Activated naive CD4-positive, alpha-beta T cell treated with anti-CD3 and anti-CD28 coated beads, Interleukin-2, amount 50 U/mL, for 72 hours (primary cell): ENCODE measurements at places on chromosomes 6 and 20.
A peak's percentile ranks its signal among the peaks of the same experiment; 100 is the strongest.

DNA sequence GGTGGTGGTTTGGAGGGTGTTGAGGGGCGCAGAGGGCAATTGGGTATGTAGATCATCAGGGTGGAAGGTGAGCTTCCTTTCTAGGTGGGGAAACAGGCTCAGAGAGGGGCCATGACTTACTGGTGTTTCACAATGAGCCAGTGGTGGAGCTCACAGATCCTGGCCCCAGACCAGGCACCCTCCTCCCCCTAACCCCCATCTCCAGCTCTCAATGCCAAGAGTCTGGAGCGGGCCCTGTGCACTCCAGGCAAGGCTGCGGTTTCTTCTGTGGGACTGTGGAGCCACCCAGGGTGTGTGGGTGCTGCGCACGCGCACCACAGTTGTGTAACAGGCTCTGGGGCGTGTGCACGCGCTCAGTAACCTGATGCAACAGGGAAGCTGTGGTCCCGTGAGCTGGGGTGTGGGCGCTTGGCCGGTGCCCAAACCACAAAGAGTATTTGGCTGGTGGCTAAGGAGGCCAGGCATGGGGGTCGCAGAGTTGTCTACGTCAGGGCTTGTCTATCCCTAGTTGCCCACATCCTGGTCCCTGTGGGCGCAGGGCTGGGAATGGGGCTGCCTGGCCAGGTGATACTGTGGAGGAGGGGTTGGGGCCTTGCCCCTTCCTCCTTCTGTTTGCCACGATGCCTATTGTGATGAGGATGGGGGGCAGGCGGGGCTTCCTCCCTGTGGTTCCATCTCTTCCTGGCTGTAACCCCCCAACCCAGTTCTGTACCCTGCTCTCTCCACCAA is 37.5 kb upstream of the MRPS18A start:
- DNase-seq: peak; percentile 67

GRCh38 chr6:159487636-159488035 is 205.4 kb downstream of the SOD2 start:
- DNase-seq: no peak

GRCh38 chr6:119495230-119495683 is 145.7 kb upstream of the MAN1A1 start:
- no peak for DNase-seq

DNA sequence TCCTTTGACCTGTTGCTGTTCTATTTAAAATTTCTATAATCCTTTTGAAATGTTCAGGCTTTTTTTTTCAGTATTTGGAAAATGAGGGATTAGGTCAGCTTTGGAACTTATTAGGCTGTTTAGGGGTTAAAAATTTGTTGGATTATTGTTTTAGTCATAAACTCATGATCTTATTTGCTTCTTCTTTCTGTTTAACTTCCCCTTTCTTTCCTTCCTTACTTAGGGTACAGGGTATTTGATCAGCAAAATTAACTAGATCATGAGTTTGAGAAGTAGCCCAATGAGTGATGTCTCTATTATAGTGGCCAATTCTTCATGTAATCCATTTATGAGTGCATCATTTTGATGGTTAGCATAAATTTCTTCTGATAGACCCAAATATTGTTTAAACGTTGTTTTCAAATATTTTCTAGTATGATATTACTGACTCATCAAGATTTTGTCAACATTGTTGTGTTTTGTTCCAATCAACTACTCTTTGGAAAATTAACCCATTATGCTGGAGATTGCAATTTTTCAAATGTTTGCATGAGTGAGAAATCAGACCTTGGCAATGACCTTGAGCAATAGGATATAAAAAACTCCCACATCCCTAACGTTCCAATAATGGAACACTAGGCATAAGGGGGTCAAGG is 94.4 kb downstream of the OTOR start:
- no peak for DNase-seq

- no peak for DNase-seq
These were observed 226.6 kb downstream of the TFAP2C start for GRCh38 chr20:56855708-56856107.

DNA sequence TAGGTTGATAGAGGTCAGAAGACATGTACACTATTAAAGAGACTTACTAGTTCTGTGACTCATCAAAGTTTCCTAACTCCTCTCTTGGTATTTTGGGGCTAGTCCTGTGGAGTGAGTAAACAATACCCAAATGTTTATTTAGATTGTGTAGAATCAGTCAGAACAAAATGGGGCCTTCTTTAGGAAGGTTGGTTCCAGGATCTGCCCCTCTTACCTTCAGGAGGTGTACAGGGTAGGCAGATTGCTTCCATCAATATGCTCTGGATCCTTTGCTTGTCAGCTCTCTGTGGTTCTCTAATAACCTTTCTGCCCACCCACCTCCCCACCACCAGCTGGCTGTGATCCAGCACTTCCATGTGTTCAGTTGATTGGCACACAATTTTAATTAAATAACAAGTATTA is 107.0 kb downstream of the POPDC3 start:
- DNase-seq: no peak

GRCh38 chr6:128601060-128601459 is 80.7 kb upstream of the PTPRK start:
- DNase-seq: no peak

- DNase-seq: no peak
These were observed 7.6 kb upstream of the BTN3A3 start for GRCh38 chr6:26432627-26433201.

DNA sequence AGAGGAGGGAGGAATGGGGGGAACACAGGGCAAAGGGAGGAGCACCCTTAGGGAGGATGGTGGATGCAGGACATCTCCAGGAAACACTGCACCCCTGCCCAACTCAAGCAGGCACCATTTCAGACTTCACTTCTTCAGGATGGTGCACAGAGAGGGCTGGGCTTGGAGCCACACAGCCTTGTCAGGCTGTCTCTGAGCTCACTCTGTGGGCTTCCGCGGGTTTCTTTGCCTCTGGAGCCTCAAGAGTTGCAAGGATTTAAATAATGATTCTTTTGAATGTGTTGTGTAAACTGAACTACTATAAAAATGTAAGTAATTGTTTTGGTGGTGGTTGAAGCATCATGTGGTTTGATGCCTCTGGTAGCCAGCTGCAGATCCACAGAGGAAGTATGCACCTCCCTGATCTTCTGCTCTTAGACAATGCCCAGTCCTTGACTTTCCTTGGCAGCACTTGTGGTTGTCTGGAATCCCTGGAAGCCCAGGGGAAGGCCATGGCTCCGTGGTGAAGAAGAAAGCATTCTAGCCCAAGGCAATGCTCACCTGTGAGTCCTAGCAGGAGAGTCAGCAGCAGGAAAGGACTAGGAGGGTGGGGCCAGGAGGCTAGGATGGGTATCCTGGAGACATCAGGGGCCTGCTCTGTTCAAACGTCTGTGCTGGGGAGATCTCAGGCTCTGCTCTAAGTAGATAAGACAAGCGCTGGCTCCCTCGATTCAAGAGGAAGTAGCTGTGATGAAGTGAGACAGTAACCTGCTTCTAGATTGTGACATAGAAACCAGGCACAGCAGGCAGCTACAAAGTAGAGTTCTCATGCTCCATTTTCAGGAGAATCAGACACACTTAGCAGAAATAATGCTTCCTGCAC is 50.2 kb upstream of the SIRPG start:
- DNase-seq: no peak

- DNase-seq: no peak
These were observed 109.3 kb downstream of the SLC23A2 start for GRCh38 chr20:4891997-4892396.

GRCh38 chr6:40082278-40083043 is 148.2 kb upstream of the MOCS1 start:
- no peak for DNase-seq

- no peak for DNase-seq
These were observed 4.5 kb downstream of the LPIN3 start for GRCh38 chr20:41344938-41345728.

DNA sequence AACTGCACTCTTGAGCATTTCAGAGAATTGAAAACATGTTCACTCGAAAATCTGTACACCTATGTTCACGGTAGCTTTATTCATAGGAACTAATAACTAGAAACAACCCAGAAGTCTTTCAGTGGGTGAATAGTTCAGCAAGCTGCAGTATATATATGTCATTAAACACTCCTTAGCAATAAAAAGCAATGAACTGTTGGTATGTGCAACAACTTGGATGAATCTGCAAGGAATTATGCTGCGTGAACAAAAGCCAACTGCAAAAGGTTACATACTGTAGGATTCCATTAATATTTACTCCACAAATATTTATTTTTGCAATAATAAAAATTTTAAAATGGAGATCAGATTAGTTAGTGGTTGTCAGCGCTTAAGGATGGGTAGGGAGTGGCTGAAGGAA is 22.1 kb upstream of the FKBP1A start:
- no peak for DNase-seq

DNA sequence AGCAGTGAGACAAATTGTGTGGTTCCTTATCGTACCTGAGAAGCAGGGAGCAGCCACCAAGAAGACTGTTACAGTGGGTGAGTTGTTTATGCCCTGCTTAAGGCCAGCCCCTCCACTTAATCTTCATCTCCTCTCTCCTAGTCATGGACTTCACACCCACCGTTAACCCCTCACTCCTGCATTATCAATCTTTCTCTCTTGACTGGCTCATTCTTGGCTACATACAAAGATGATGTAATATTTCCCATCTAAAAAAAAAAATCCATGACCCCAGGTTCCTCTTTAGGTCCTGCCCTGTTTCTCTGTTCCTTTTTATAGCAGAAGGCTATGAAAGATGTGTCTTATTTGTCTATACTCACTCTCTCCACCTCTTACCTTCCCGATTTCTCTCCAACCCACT is 72.4 kb downstream of the SHLD1 start:
- DNase-seq: no peak

DNA sequence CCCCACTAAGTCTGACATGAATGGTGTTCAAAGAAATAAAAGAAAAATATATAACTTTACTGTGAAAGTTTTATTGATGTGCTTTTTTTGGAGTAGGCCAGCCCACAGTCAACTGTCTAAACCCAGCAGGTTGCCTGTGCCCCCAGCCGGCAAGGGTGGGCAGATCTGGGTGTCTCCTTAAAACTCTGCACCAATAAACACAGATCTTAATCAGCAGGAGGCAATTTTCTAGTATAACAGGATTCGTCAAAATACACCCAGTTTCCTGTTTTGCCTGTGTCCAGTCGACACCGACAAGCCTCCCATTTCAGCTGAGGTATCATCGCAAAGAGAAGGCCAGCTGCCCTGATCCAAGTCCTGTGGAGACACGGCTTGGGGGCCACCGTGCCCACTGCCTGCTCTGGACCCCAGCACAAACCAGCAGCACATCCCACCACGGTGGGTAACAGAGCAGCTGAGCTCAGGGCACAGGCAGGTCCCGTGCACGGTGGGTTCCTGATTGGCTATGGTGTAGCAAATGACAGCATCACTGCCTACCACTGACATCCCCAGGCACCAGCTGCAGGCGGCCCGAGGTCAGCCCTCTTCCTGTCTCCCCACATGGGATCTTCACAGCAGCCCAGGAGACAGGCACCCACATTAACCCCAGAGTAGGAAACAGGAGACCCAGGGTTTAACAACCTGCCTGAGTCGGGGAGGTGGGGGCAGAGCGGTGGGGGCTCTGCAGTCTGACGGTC is 15.7 kb downstream of the BMP7 start:
- no peak for DNase-seq

- no peak for DNase-seq
These were observed 525.2 kb downstream of the PKHD1 start for GRCh38 chr6:51562198-51562597.

GRCh38 chr6:44248579-44248978 is 1.7 kb downstream of the HSP90AB1 start:
- no peak for DNase-seq

GRCh38 chr20:25532015-25532751 is 53.1 kb downstream of the NINL start:
- no peak for DNase-seq

DNA sequence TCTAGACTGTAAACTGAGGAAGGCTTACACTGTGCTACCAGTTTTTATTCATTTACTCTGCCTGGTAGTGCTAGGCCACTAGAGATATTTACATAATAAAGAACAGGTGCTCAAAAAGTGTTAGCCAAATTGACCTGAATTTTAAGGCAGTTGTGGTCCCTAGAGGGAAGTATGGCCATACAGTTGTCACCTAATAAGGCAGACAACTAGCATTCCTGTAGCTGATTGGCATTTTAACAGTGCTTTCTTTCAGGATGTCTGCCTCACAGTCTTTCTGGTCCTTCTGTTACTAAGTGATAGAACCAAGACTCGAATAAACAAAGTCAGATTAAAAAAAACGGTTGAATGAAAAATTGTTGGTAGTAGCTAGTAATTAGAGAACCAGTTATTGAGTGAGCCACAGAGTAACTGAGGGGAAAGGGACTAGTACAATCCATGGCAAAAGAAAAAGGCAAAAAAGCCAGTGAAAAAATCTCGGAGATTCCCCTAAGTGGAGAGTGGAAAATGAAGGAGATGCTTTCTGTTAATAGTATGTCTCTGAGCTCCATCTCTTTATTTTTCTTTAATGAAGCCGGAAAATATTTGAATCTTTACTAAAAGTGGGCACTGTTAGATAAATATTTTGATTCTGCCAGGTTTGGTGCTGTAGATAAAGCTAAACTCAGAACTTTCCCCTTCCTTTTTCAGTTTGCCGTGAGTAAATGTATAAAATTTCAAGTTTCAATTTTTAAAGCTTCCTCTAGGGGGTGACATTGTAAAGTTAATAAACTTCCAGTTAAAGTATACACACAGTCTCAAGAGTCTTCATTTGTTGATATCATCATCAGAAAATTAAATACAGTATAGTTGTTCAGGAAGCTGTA is 9.1 kb downstream of the VTA1 start:
- DNase-seq: no peak

- DNase-seq: no peak
These were observed 80.5 kb upstream of the TPD52L1 start for GRCh38 chr6:125073071-125073470.

DNA sequence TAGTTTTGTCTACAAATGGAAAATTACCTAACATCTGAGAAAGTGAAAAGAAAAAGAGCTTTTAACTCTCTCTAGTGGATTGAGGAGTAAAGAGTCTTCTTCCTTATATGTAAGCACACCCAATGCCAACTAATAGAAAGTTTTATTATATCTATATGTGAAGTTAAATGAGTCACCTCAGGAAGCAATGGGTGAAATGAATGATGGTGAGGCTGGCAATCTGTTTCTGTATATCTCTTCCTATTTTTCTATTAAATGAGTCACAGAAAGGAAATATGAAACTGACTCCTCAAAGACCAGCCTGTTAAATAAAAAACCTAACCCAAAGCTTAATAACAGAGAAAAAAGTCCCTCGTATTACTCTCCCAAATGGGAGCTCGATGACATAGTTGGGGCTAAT is 71.3 kb downstream of the OTOR start:
- no peak for DNase-seq
